Cerebellar cortex (tissue), 1 donor: ENCODE measurements at places on chromosomes 16 and 17.

GRCh38 chr17:42389899-42390298 is 1.7 kb upstream of the STAT3 start:
- no peak for DNase-seq

DNA sequence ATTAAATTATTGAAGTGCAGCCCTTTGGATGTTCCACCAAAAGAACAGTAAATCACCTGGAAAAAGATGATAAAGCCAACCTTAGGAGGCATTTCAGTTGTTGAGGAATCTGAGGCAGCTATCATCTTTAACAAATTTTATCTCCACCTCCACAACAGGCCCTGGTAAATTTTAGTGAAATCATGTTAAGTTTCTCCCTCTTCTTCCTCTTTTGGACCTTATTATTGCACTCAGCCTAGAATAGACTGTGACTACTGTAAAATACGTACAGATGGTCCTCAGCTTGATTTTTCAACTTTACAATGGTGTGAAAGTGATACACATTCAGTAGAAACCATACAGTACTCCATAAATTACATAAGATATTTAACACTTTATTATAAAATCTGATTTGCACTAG is 90.3 kb downstream of the USP32 start:
- no peak for DNase-seq

DNA sequence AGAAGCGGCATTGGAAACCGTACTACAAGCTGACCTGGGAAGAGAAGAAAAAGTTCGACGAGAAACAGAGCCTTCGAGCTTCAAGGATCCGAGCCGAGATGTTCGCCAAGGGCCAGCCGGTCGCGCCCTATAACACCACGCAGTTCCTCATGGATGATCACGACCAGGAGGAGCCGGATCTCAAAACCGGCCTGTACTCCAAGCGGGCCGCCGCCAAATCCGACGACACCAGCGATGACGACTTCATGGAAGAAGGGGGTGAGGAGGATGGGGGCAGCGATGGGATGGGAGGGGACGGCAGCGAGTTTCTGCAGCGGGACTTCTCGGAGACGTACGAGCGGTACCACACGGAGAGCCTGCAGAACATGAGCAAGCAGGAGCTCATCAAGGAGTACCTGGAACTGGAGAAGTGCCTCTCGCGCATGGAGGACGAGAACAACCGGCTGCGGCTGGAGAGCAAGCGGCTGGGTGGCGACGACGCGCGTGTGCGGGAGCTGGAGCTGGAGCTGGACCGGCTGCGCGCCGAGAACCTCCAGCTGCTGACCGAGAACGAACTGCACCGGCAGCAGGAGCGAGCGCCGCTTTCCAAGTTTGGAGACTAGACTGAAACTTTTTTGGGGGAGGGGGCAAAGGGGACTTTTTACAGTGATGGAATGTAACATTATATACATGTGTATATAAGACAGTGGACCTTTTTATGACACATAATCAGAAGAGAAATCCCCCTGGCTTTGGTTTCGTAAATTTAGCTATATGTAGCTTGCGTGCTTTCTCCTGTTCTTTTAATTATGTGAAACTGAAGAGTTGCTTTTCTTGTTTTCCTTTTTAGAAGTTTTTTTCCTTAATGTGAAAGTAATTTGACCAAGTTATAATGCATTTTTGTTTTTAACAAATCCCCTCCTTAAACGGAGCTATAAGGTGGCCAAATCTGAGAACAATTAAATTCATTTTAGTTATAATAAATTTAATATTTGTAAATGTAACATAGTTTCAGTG is 1.7 kb downstream of the HEXIM1 start:
- peak; percentile 57 for DNase-seq

DNA sequence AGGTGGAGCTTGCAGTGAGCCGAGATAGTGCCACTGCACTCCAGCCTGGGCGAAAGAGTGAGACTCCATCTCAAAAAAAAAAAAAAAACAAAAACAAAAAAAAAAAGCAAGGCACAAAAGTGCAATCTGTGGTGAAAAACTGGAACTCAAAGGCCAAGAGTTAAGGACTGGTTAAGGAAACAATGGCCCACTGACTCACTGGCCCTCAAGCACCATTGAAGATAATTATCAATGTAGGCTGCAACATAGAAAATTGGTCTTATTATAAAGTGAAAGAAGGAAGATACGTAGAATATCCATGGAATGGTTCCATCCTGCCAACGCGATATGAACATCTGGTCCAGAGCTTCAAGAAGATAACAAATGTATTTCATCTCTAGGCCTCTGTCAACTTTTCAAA is 444.2 kb downstream of the SOX9 start:
- no peak for DNase-seq

DNA sequence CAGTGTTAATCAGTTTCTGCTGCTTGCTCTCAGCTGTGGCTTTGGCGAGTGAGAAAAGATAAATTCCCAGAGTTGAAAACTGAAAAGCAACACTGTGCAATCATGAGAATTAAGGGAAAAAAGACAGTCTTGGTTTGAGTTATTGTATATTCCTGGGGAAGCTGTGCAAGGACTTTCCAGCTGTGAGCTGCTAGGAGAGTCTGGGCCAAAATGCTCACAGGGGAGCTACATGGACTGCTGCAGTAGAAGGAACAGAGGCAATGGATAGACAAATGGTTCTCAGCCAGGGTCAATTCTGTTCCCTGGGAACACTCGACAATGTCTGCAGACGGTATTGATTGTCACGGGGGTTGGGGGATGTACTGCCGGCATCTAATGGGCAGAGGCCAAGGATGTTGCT is 102.0 kb upstream of the ADAMTS18 start:
- no peak for DNase-seq

- DNase-seq = peak; percentile 33
Measured at GRCh38 chr16:29962344-29962994, 590 bp downstream of the TMEM219 start.

GRCh38 chr16:60459463-60459862 is 1576.8 kb downstream of the CDH8 start:
- DNase-seq = no peak

DNA sequence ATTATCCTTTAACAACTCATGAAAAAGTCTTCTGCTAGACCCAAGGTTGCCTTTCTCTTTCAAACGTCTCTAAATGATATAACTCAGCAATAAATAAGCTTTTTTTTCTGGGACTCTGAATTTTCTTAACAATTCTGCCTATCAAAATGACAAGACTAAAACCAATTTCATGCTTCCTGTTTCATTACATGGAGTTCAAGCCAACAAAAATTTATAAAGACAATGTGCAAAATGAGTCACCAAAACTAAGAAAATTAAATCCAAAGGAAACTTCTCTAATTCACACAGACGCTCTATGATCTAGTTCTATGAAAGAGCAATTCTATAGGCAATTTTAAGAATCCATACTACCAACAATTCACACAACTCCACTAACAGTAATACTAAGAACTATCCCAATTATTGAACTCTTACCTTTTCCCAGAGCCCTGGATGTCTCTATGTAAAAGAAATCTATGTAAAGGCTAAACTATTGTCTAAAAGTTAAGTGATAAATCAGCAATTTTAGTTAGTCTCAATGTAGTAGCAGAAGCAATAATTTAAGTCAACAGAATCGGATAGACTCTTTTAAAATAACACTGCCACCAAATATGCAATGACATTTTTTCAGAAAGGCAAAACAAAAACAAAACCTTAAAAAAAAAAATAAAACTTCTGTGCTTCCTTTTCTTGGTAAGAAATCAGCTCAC is 44.2 kb downstream of the ZZEF1 start:
- DNase-seq = no peak

- no peak for DNase-seq
Measured at GRCh38 chr17:32903774-32904673, 23.9 kb upstream of the TMEM98 start.

DNA sequence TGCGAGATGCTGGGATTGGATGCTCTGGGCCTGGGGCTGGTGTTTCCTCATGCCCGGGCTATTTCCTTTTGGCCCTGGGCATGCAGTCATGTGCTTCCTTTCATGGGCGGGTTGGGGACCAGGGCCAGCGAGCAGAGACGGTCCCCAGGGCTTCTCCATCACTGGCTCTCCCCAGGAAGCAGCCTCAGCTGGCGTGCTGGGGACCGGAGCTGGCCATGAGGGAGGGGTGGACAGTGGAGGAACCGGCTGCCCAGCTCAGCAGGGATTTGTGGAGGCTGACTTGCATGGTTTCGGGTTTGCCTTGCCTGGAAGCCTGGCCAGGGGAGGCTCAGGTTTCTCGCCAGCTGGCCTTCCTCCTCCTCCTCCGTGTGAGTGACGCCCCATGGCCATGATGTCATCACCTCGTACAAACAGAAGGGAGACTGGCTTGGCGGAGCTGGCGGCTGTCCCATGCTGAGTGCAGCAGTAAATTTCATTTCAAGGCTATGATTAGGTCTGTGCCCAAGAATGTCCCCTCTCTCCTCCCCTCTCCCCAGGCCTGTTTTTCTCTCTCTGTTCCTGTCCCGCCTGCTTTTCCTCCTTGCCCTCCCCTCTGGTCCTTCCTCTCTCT is 8.9 kb upstream of the TIMP2 start:
- DNase-seq = peak; percentile 84

- no peak for DNase-seq
Measured at GRCh38 chr17:82229698-82230608, 1.1 kb downstream of the SLC16A3 start.

DNA sequence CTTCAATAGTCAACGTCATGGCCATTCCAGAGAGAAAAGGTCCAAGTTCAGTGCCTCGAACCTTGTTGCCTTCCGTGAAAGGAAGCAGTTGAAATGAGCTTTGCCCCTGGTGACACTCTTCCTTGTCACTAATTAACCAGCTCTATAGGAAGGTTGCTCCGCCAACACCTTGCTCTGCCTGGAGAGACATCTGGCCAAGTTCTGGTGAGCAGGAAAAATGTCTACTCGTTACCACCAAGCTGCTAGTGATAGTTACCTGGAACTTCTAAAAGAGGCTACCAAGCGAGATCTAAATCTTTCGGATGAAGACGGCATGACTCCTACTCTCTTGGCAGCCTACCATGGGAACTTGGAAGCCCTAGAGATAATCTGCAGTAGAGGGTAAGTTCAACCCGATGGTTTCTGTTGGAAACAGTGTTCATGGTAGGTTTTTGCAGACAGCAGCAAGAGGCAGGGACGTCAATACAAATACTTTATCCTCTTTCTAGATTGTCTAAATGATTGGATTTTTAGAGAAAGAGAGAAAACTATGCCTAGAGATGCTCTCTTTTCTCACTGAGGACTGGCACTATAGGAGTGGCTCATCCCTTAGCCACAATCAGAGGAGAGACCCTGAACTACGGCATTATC is at the start of gene ANKS4B:
Gene ANKS4B (plus strand): TSS at position 179 of the 630 bp plus-strand sequence. CDS start 39 bp downstream, at position 218.
- no peak for DNase-seq

GRCh38 chr17:7853691-7854038 is 1.2 kb upstream of the TMEM88 start:
- no peak for DNase-seq

GRCh38 chr17:41579484-41580243 is 7.0 kb downstream of the KRT14 start:
- DNase-seq = peak; percentile 69

DNA sequence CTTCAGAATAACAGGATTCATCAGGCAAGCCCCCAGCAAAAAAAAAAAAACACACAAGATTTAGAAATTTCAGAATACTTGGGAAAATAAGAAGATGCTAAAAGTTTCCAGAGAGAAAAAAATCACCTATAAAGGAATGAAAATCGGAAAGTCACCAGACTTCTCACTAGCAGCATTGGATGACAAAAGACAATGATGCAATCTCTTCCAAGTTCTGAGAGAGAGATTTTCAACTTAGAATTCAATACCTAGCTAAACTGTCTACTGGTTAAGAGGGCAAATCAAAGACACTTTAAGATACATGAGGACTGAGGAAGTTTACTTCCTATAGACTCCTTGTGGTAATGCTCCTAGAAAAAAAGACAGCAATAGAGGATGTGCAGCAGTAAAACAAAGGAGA is 23.9 kb upstream of the TNS4 start:
- DNase-seq = no peak

DNA sequence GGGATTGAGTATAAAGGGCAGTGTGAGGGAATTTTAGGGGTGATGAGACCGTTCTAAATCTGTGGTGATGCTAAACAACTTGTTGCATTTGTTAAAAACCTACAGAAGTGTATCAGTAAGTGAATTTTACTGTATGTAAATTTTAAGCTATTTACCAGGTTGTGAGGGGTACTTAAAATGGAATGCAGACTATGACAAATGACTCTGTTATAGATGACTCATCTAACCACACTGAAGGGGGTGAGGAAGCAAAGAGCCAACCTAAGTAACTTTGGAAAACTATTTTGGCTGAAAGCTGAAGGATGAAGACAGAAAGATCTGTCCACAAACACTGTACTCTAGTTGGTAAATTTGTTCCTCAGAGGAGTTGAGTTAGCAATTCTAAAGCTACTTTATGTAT is 5.3 kb upstream of the MKS1 start:
- no peak for DNase-seq

DNA sequence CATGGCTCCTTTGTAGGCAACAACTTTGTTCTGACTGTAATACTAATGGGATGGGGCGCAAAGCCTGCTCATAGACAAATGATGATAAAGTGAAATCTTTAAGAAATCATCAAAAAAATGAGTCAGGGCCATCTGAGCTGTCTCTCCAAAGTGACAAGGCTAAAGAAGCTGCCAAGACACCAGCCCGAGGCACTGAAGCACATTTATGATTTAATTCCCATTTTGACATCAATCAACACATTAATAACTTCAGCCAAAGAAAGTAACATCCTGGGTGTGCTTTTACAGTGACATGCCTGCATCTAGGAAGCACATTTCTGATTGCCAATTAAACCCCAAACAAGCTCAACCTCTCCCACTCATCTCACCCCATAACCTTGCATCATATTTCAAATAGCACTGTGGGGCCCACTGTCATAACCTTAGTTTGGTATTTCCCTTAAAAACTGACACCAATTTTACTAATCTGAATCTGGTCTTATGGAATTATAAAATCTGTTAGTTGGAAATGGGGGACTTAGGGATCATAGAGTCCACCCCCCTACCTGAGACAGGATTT is 676.6 kb downstream of the TOX3 start:
- no peak for DNase-seq

DNA sequence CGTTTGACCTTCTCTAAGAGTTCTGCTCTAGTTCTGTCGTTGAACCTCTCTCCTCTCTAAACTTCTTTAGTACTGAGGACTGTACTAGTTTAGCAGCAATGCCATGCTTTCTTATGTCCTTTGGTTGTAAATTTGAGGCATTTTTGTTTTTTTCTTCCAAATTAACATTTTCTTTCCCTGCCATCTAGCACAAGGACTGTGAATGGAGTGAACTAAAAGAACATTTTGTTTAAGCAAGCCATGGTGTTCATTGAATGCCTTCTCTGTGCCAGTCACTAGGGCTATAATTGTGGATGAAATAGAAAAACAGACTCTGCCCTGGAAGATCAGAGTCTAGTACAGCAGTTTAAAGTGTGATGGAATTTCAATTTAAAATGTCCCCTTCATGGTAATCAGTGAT is 137.9 kb downstream of the FTO start:
- no peak for DNase-seq

DNA sequence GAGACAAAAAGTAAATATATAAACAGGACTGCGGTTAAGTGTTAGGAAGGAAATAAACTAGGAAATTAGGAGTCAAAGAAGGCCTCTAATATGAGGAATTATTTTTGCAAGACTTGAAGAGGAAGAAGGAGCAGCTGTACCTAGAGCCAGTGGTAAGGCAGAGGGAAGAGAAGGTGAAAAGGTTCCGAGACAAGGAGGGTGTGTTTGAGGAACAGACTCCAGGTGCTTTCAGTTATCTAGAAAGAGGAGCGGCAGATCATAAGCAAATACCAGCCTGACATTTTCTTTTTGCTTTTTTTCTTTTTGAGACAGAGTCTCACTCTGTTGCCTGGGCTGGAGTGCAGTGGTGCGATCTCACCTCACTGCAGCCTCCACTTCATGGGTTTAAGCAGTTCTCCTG is 61.0 kb downstream of the CHD9 start:
- DNase-seq = no peak
